ENCODE measurements at places on chromosomes 7 and 10.

GRCh38 chr7:50147951-50148808, 55.1 kb upstream of the ZPBP start:
- DNase-seq, result no peak

DNA sequence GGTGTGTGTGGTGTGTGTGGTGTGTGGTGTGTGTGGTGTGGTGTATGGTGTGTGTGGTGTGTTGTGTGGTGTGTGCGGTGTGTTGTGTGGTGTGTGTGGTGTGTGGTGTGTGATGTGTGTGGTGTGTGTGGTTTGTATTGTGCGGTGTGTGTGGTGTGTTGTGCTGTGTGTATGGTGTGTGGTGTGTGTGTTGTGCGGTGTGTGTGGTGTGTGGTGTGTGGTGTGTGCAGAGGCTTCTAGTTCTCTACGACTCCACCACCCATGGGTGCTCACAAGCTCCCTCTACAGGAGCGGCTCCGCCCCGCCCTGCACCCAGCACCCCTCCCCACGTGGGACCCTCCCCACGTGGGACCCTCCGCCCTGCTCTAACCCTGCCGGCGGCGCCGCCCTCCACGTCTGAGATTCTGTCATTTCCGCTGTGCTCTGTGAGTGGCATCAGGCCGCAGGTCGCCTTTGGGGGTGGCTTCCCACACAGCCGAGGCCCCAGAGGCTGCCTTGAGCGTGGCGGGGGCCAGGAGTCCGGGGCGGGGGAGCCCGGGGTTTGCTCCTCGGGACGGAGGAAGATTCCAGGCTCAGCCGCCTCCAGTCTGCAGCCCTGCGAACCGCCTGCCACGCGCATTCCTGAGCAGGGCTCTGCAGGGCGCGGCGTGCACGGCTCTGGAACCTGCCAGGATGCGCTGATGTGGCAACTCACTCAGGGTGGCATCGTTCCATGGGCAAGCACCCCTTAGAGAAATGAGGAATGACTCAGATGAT, 37.0 kb upstream of the DNAJB6 start:
- DNase-seq, result no peak

DNA sequence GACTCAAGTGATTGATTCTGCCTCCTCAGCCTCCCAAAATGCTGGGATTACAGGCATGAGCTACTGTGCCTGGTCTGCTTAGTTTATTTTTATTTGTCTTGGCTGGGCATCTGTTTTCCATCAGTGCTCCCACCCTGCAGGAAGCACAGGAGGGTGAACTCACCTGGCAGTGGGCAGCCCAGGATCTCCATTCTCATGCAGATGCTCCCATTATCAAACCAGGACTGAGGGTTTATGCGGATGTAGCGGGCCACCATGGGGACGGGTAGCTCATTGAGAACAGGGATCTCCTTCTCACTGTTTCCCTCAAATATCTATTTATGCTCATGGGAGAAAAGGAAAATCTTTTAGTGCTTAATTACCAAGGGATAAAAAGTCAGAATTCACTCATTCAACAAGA, 93.8 kb downstream of the CPXM2 start:
- DNase-seq, result no peak

DNA sequence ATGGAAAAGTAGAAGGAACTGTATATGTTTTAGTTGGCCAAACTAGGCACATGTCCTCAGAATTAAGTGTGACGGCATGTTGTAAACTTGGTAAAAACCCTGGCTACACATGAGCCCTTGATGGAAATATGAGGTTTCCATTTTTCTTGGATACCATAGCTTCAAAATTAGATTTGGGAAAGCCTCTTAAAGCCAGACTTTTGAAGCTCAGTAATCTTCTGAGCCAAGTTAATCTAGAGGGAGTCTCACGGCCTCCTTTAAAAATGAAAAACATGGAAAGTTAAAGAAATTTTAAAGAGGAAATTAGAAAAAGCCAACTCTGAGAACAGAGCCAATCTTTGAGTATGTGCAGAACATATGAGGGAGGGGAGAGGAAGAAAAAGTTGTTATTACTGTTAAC, 376.0 kb downstream of the CTNNA3 start:
- no peak for DNase-seq

DNA sequence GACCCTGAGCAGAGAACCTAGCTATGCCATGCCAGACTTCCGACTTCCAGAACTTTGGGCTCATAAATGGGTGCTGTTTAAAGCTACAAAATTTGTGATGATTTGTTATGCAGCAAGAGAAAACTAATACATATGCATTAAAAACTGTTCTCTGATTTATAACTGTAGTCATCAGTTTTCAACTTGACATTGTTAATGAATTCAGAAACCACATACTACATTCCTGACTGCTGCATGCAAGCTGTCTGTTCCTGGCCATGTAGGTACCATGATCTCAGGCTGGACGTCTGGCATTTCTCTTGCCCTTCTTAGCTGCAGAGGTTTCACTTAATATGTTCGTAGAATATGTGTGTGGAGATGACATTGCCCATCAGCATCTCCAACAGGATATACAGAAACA, 28.4 kb downstream of the MKX start:
- DNase-seq, result no peak

GRCh38 chr10:29157321-29157720, 131.5 kb upstream of the LYZL1 start:
- no peak for DNase-seq

- no peak for DNase-seq
Measured at GRCh38 chr10:6985644-6986043, 405.6 kb upstream of the PRKCQ start.

DNA sequence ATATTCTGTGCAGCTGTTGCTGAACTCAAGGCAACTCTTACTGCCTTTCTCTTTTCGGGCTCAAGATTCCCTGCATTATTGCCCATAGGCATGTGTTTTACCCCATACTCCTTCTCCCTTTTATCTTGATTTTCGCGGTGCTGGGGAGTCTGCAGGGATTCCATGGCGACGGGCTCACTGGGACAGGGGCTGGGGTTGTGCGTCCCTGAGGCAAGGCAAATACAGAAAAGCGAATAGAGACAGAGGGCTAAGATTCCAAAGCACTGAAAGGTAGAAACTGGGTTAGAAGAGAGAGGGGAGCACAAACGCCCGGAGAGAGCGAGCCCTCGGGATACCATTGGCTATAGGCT, 519 bp upstream of the RPP38 start:
- DNase-seq, result no peak

GRCh38 chr10:110216942-110217661, 9.7 kb downstream of the MXI1 start:
- no peak for DNase-seq

DNA sequence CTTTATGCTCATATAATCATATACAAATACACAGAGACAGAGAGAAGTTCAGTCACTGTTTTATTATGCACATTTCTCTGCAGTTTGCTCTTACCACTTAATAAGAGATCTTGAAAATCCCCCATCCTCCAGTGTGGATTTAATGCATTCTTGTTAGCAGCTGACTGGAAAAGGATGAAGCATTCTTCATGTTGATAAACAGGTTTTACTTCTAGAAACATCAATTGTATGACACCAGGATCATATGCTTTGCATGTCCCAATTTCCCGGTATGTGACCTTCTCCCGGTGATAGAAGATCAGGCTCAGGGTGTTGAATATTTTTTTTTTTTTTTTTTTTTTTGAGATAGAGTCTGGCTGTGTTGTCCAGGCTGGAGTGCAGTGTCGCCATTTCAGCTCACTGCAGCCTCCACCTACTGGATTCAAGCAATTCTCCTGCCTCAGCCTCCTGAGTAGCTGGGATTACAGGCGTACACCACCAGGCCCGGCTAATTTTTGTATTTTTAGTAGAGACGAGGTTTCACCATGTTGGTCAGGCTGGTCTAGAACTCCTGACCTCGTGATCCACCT, 6.2 kb upstream of the CREB3L2 start:
- DNase-seq, result no peak
